ENCODE measurements at places on chromosomes 4 and X.

DNA sequence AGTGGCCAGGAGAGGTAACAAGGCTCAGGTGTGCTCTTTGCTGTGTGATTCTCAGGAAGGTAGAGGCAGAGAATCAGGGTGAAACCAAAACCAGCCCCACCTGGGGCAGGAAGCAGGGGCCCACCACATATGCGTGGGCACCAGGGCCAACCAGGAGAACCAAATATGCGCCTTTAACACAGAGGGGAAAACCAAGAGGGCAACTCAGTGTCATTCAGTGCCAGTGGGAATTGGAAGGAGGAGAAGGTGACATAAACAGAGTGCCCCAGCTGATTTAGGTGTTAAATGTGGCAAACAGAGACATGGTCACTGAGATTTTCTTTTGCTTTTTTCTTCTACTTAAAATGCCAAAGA lies 106.8 kb upstream of the MAMLD1 start:
- no peak for DNase-seq

- no peak for DNase-seq
Measured at GRCh38 chr4:948101-948935, 16.1 kb downstream of the TMEM175 start.

DNA sequence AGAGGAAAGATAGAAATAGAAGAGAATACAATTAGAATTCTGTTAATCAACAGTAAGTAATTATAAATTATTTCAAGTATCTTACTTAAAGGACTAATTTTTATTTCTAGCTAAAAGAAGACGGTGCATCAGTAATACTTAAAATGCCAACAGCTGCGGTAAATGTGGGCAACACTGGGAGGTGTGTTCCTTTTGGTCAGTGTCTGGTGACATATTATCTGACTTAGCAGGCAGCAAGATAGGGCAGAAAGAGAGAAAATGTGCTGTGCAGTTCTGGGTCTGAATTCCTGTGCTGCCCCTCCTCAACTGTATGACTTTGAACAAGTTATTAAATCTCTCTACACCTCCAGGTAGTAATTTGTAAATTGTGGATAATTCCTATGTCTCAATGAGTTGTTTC lies 120.6 kb downstream of the ZNF827 start:
- no peak for DNase-seq

- DNase-seq = no peak
Measured at GRCh38 chr4:38815885-38816782, 11.5 kb upstream of the TLR1 start.

- no peak for DNase-seq
Measured at GRCh38 chr4:80096175-80096850, 23.3 kb upstream of the ANTXR2 start.

DNA sequence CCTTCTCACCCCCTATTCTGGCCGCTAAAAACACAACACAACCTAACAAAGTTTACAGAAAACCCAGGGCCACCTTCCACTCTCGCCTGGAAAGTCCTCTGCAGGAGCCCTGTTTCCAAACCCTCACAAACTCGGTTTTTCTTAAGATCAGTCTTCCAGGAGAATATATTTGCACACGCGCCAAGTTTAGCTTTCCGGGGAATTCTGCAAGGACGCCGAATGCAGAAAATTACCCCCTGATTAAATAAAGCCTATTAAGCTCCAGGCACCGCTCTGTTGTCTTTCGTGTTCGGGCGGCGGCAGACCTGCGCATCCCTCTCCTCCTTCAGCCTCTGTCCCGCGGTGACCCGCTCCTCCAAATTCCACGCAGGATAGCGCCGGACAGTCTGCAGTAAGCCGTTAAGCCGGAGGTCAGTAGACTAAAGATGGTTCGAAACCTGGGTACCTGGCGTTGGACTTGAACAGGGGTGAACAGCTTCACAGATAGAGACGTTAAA lies 5.0 kb downstream of the MSX1 start:
- no peak for DNase-seq

DNA sequence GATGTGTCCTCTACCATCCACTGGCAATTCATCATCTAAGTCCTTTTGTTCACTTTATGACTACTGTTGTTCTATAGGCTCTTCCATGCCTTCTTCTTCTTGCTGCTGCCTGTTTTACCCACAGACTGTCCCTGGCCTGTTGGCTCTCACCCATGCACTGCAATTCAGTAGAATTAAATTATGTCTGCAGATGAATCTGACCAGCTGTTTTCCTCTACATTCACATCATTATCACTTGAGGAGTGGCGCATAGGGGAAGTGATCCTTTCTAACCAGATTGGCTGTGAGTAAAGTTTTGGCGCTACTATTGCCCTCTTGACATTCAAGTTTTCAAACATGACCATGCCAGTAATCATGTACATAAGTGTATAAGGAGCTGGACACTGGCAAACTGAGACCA lies 91.7 kb downstream of the FRMPD4 start:
- DNase-seq = no peak
